ENCODE measurements at places on chromosomes 12 and 14. TPM values are rescaled to one million over a fixed set of nuclear protein-coding genes. Genes with fewer than 3 reads are reported as not detected.

Gene G2E3
- 19.8 TPM for total RNA-seq

Gene NELL2
- total RNA-seq = 0.22 TPM

Gene LHX5
- 0.06 TPM for total RNA-seq

Gene CMA1
- total RNA-seq = not detected

Gene DNAH10
- total RNA-seq = 0.29 TPM

Gene MYH6
- total RNA-seq = 0.11 TPM

Gene LTB4R2
- 3.4 TPM for total RNA-seq

Gene ERP27
- total RNA-seq = not detected

Gene IAPP
- total RNA-seq = not detected
